Cortex of kidney (tissue), 1 donor: ENCODE measurements at places on chromosomes 3 and 15.

DNA sequence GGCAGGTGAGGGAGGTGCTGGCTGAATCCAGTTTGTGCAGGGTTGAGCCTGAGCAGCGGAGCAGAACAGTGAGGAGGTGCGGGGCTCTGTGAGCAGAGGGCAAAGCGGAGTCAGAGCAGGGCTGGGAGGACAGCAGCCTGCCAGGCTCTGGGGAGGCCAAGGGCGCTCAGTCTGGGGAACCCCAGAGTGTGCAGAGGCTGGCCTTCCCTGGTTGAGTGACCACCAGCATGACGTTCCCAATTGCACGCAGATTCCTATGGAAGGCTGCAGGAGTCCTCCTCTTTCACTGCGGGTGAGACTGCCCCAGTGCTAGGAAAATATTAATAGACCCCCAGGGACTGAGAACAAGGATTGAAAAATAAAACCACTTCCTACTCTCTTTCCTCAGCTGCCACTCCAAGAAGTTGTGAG lies 13.2 kb downstream of the MRAS start:
- no peak for DNase-seq

DNA sequence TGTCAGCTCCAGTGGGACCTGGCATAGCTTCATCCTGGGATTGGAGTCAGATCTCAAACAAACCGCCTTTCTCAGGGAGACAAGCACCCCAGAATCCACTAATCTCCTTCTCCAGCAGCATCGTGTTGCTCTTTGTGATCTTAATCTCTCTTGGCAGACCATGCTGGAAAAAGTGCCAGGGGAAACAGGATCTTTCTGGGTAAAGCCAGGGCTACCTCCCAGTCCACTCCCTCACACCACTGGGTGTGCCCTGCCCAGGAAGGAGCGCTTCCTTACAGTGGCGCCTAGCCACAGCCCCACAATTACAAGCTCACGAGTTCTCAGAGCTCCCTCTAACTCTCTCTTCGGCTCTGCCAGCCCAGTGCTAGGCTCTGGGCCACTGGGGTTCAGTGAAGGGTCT lies 32.2 kb downstream of the RPLP1 start:
- DNase-seq, result no peak

GRCh38 chr3:78986416-78987101 lies 781.2 kb downstream of the ROBO1 start:
- no peak for DNase-seq

GRCh38 chr3:139522421-139522820 lies 17.1 kb downstream of the RBP1 start:
- DNase-seq, result no peak

DNA sequence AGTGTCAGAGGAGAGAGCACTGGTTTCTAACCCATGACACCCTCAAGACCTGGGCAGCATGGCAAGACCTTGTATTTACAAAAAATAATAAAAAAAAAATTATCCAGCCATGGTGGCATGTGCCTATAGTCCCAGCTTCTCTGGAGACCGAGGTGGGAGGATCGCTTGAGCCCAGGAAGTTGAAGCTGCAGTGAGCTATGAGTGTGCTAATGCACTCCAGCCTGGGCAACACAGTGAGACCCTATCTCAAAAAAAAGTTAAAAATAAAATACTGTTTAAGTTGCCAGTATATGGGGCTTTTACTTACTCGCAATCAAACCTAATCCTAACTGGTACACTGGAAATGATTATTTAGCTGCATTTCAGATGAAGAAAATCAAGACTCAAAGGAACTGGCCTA lies 20.2 kb downstream of the ILDR1 start:
- DNase-seq, result no peak

DNA sequence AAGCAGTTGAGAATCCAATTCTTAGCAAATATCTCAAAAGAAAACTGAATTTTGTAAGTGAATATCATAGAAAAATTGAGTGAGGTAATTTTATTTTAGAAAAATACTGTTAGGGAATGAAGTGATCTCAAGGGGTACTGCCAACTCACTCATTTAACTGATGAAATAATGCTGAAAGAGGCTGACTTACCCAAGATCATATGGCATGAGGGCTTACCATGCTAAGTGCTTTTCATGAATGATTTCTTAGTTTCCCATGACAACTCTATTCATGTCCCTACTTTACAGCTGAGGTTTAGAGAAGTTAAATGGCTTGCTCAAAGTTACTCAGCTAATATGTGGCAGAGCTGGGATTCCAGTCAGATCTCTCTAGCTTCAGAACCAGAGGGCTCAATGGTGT lies 30.6 kb downstream of the CCDC14 start:
- DNase-seq, result no peak

DNA sequence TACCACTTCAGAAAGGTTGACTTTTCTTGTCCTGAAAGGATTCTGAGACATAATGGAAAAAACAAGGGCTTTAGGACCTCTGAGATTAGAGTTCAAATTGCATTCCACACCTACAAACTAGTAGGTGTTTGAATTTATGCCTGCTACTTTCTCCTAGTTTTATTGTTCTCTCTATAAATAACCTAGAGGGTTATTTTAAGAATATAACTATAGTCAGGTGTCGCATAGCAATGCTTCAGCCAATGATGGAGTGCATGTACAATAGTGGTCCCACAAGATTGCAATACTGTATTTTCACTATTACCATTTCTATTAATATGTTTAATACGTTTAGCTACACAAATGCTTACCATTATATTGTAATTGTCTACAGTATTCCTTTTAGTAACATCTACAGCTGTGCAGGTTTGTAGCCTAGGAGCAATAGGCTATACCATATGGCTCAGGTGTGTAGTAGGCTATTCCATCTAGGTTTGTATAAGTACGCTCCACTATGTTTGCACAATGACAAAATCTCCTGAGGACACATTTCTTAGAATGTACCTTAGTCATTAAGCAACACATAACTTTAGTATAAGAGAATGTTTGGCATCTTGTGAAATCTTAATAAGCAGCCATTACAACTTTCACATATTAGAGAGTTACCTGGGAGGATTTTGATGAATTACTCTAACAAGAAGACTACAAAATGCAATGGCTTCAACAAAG lies 1352.5 kb downstream of the ZPLD1 start:
- DNase-seq, result no peak

DNA sequence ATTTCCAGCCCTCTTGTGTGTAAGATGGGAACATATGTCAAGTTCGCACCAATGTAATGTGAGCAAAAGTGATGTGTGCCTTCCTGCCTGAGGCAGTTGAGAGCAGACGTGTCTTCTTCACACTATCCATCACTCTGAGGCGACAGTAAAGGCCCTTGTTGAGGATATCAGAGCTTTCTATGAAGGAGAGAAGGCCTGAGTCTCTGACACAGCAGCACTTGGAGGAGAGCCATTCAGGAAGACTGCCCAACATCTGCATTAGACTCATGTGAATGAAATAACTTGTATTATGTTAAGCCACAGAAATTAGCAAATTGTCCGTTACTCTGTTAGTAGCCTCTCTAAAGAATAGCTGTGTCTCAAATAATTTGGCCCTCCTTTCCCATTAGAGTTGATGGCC lies 108.8 kb upstream of the CCDC54 start:
- no peak for DNase-seq

DNA sequence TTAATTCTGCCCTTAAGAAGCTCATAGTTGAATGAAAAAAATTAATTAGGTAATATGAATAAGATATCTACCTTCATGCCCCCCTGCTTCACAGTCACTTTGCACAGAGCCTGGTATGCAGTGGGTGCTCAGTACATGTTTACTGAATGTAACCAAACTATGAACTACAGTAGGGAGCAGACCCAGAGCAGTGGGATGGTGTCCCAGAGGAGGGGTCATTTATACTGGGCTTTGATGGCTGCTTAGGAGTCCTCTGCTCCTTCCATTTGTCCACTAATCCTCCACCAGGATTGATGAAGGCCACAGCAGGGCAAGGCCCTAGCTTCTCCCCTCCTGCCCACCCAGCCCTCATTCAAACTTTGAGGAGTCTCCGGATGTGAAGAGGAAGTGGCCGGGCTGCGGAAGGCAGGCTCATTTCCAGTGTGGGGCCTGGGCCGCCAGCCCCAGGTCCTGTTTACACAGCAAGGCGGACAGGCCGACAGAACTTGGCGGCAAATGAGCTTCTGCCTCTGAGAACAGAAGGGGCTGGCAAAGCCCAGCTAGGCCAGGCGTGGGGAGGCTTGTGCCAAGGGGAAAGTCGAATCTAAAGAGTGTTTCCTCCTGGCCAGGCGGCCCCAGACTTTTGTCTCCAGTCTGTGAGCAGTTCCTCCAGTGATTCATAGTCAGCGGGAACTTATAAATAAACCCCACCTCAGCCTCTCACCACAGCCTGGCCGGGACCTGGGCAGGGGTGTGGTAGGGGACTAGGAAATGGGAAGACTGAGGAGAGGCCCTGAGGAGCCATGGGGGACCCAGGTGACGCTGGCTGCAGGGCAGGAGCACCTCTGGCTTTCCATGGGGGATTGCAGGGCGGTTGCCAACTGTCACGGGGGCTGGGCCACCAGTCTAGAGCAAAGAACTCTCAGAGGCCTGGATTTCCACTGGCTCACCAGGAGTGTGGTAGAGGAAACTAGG lies 51.6 kb upstream of the LCTL start:
- no peak for DNase-seq

- no peak for DNase-seq
These were observed 3.7 kb upstream of the RPP25 start for GRCh38 chr15:74960286-74960685.

DNA sequence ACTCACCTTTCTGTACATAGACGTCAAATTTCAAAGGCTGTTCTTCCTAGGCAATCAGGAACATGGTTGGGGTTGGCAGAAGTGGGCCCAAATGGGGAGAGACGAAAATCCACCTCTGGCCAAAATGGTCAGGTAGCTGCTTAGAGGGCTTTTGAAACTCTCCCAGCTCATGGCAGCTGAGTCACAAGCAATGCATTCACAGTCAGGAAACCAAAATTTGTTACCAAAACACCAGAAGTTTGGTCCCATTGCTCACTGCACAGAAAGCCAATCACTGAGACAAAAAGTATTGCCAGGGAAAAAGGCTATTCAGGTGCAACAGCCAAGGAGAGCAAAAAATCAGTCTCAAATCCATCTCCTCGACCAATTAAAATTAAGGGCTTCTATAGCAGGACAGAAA lies 539.6 kb upstream of the CCDC54 start:
- no peak for DNase-seq

- no peak for DNase-seq
These were observed 38.8 kb downstream of the TM2D3 start for GRCh38 chr15:101613130-101614000.

- DNase-seq, result no peak
These were observed 46.4 kb downstream of the TIPARP start for GRCh38 chr3:156720826-156721225.

GRCh38 chr15:52466134-52466701 lies 62.5 kb downstream of the MYO5A start:
- no peak for DNase-seq

- no peak for DNase-seq
These were observed 2.4 kb downstream of the RHCG start for GRCh38 chr15:89494031-89494430.

- DNase-seq, result no peak
These were observed 47.9 kb downstream of the PEAK1 start for GRCh38 chr15:77371850-77372563.

DNA sequence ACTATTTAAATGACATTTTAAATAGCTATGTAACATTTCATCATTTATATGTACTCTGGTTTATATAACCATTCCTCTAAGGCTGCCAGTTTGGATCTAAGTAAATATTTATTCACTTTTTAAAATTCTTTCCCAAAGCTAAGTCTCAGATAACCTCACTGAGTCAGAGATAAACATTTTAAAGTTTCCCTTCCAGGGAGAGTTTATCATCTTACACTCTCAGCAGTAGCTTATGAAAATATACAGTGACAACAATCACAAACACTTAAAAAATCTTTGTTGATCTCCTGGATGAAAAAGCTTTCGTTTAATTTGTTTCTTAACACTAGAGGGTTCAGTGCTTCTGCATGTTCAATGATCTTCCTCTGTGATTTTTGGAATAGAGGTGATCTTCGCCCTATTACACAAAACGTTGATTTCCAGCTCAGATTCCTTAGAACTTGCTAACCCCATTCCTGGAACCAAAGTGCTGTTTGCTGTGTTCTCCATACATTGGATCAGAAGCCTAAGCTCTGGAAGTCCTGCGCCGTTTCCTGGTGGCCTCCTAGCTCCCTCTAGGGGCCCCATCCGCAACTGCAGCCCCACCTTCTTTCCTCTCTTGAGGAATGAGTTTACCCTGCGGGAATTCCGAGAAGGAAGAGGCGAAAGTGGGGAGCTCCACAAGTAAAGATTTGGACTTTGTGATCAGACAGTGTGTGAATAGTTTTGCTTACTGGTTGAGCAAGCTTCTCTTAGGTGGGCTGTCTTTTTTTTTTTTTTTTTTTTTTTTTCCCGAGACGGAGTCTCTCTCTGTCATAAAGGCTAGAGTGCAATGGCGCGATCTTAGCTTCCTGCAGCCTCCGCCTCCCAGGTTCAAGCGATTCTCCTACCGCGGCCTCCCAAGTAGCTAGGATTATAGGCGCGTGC lies 29.3 kb upstream of the SACM1L start:
- no peak for DNase-seq

DNA sequence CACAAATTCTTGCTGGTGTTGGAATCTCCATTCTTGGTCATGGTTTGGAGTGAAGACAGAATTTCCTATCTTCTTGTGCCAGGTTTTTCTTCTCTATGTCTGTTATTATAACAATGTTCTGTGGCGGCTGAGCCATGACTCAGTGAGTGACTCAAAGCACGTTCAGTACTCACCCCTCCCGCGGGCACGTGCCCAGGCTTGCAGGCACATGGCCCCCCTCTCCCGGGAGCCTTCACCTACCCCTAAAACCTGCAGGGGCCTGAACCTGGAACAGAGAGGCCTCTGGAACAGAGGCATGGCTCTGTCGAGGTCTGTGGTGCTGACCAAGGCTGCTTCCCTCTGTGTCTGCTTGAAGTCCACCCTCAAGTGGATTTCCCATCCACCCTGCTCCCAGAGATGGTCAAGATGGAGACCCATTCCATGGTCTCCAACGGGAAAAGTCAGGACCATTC lies 27.6 kb downstream of the PLXNB1 start:
- no peak for DNase-seq

DNA sequence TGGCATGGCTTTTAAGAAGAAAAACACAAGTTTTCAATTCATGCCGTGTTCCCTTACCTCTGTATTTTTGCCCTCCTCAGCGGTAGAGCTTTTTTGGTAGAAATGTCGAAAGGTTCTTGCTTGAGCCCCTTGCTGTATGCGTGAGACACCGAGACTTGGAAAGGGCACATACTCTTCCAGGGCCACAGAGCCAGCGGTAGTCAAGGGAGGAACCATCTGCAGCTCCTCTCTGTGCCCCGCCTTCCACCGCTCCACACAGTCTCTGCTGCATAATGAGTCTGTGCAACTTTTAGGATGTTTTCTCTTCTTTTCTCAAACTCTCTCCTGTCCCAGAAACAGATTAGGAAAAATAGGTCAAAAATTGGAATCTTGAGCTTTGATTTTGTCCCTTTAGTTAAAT lies 77.5 kb downstream of the LPP start:
- DNase-seq, result no peak

DNA sequence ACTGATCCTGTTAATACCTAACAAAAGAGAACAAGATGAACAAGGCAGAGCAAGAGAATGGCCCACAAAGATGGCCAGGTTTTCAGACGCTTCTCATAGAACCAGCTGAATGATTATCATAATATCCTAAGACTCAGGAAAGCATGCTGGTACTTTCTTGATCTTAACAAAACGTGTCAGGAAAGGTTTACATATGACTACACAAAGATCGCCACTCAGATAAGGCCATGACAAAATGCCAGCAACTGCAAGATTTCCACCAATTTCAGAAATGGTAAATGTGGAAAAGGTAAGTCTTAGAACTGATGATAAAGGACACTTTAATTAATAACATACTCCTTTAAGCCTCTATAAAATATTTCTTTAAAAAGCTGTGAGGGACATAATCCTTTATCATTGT lies 108.8 kb downstream of the DLG1 start:
- no peak for DNase-seq

- DNase-seq, result no peak
These were observed 93.9 kb downstream of the ABHD5 start for GRCh38 chr3:43784640-43785011.
